Activated naive CD8-positive, alpha-beta T cell treated with anti-CD3 and anti-CD28 coated beads, Interleukin-2, amount 50 U/mL, for 24 hours (primary cell): ENCODE measurements at places on chromosomes 3 and 15.

DNA sequence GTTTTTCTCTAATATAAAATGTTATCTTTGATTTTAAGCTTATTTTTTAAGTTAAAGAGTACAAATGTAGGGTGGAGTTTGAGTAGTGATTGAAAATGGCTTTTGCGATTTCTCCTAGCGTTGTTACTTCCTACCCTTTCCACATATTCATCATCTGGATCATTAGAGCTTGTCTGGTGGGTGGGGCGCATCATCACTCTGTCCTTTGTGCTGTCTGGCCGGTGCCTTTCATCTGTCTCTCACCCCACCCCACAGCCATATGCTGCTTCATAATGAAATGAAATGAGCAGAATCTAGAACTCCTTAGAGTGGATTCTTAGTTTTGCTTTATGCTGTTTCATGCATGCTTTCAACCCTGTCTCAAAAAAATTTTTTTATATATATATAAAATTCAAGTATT lies 44.3 kb downstream of the ATP1B3 start:
- peaks cover 4% of the 10 kb centered on the region for H3K4me1 ChIP-seq
- H3K27me3 ChIP-seq = no peaks in the 10 kb centered on the region
- no peak overlapping the region for H3K27ac ChIP-seq

- peaks cover 58% of the 10 kb centered on the region for H3K36me3 ChIP-seq
- H3K27me3 ChIP-seq = no peaks in the 10 kb centered on the region
- DNase-seq = no peak
- peak overlapping the region; percentile 72 for H3K4me3 ChIP-seq
- no peak overlapping the region for H3K27ac ChIP-seq
Measured at GRCh38 chr3:114221881-114222264, 15.5 kb downstream of the ZNF80 start.

- no peak overlapping the region for H3K4me3 ChIP-seq
- no peaks in the 10 kb centered on the region for H3K27me3 ChIP-seq
- no peak for DNase-seq
- peaks cover 63% of the 10 kb centered on the region for H3K36me3 ChIP-seq
- peaks cover 52% of the 10 kb centered on the region for H3K4me1 ChIP-seq
Measured at GRCh38 chr3:122536632-122537001, 21.9 kb upstream of the KPNA1 start.

GRCh38 chr3:146343551-146343950 lies 92.6 kb upstream of the PLSCR4 start:
- H3K4me1 ChIP-seq = no peaks in the 10 kb centered on the region
- H3K4me3 ChIP-seq = no peak overlapping the region
- H3K27ac ChIP-seq = no peak overlapping the region
- no peaks in the 10 kb centered on the region for H3K27me3 ChIP-seq

- H3K27ac ChIP-seq = no peak overlapping the region
- peaks cover 22% of the 10 kb centered on the region for H3K27me3 ChIP-seq
- no peaks in the 10 kb centered on the region for H3K36me3 ChIP-seq
- no peaks in the 10 kb centered on the region for H3K4me1 ChIP-seq
Measured at GRCh38 chr3:63351159-63352007, 73.3 kb downstream of the SYNPR start.

DNA sequence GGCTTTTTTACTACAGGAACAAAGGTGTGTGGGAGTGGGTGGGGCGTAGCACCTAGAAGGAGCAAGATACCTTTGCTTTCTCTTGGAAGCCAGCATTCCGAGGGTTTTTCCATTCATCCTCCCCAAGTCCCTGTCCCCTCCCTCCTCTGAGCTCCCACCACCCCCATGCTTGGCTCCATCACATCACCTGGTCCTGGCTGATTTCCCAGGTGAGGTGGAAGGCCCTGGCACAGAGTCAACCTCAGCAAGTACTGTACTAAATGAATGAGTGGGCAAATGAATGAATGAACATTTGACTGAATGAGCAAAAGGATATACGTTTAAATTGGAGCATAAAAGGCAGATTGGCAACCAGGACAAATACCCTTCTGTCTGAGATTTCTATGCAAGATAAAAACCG lies 45.4 kb downstream of the DZIP1L start:
- H3K4me1 ChIP-seq = peaks cover 20% of the 10 kb centered on the region
- H3K27me3 ChIP-seq = peaks cover 22% of the 10 kb centered on the region
- DNase-seq = no peak
- H3K4me3 ChIP-seq = no peak overlapping the region
- no peak overlapping the region for H3K27ac ChIP-seq

GRCh38 chr3:37086918-37087317 lies 87.5 kb downstream of the LRRFIP2 start:
- no peak overlapping the region for H3K4me3 ChIP-seq
- H3K36me3 ChIP-seq = peaks cover 10% of the 10 kb centered on the region
- H3K4me1 ChIP-seq = no peaks in the 10 kb centered on the region

DNA sequence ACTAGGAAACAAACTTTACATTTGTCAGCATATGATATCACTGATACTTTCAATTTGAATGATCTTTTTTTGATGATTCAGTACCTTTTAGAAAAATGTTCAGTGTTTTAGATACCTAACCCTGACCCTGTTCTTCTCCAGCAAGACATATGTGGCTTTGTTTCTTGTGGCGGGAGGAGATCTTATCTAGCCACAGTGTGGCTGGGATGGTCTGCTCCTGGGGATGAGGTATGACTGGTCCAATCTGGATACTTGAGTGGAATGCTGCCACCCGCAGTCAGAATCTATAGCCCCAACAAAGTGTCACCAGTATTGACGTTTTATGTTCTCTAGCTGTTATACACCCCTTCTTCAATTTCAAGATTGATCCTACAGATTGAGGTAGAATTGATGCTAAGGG lies 439.0 kb upstream of the GOLIM4 start:
- no peak overlapping the region for H3K4me3 ChIP-seq
- no peaks in the 10 kb centered on the region for H3K27me3 ChIP-seq
- H3K4me1 ChIP-seq = no peaks in the 10 kb centered on the region
- H3K36me3 ChIP-seq = no peaks in the 10 kb centered on the region
- no peak for DNase-seq
- H3K27ac ChIP-seq = no peak overlapping the region

- H3K27ac ChIP-seq = no peak overlapping the region
- no peak for DNase-seq
- H3K4me1 ChIP-seq = no peaks in the 10 kb centered on the region
- H3K4me3 ChIP-seq = no peak overlapping the region
Measured at GRCh38 chr3:71896751-71897150, 111.8 kb upstream of the PROK2 start.

GRCh38 chr15:86663979-86664378 lies 584.3 kb downstream of the AGBL1 start:
- no peaks in the 10 kb centered on the region for H3K36me3 ChIP-seq
- H3K27ac ChIP-seq = no peak overlapping the region
- no peak for DNase-seq
- H3K4me3 ChIP-seq = no peak overlapping the region
- H3K27me3 ChIP-seq = no peaks in the 10 kb centered on the region

- no peak overlapping the region for H3K4me3 ChIP-seq
- DNase-seq = no peak
Measured at GRCh38 chr15:71473751-71474150, 336.6 kb upstream of the NR2E3 start.

DNA sequence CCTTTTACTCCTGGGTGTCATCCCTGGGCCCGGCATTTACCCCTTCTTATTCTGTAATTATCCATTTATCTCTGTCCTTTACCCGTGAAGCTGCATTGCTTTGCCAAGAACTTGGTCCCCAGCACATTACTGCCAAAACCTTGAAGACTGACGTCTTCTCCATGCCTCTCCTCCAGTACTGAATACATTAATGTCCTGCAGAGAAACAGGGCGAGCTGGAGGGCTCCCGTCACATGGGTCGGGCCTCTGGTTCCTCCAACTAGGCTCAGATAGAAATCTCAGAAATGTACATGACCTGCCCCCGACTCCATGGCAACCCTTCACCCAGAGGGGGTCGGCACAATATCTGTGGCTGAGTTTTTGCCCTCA lies 445 bp downstream of the EFCAB12 start:
- H3K4me1 ChIP-seq = peaks cover 48% of the 10 kb centered on the region
- H3K36me3 ChIP-seq = peaks cover 25% of the 10 kb centered on the region
- no peak overlapping the region for H3K27ac ChIP-seq
- DNase-seq = no peak

DNA sequence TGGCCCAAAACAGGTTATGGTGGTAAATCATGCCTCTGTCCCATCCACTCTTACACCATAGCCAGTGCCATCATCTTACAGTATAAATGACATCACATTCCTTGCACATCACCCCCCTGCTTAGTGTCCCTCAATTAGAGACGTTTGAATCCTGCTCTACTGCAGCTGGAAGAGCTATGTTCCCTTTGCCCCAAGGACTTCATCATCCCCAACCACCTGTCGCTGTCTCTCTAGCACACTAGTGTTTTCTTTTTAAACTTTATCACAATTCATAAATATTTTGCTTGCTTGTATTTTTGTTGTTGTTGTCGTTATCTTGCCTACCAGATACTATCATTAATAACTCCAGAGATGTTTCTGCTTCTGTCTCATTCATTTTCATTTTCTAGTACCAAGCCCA lies 28.7 kb downstream of the SPTSSB start:
- H3K36me3 ChIP-seq = no peaks in the 10 kb centered on the region
- no peaks in the 10 kb centered on the region for H3K4me1 ChIP-seq
- H3K27ac ChIP-seq = no peak overlapping the region
- no peak overlapping the region for H3K4me3 ChIP-seq

- no peak for DNase-seq
- no peaks in the 10 kb centered on the region for H3K4me1 ChIP-seq
- no peaks in the 10 kb centered on the region for H3K36me3 ChIP-seq
- no peak overlapping the region for H3K4me3 ChIP-seq
- peaks cover 15% of the 10 kb centered on the region for H3K27me3 ChIP-seq
Measured at GRCh38 chr15:72866866-72867616, 83.5 kb upstream of the ADPGK start.
